ENCODE measurements at places on chromosomes 2 and 18.

- DNase-seq = no peak
These were observed 13.0 kb downstream of the STRADB start for GRCh38 chr2:201464547-201464946.

DNA sequence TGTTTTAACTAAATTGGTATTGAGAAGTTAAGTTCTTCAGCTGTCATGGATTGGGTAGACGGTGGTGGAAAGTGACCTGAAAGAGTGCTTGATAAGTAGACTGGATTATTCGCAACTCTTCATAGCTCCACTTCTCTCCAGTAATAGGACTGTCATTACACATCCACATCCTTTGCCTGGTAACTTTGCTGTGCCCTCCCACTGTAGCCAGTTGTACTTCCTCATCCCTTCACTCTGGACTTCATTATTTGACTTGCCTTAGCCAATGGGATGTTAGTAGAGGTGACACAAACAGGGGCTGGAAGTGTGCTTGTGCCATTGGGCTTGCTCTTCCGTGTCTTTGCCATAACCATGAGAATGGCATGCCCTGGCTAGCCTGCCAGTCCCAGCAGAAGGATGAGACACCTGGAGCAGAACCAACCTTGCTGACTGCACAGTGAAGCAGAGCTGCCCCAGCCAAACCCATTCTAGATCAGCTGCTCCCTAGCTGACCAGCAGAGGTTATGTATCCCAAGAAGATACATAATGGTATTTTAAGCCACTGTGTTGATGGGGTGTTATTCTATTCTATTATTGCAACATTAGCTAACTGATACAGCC, 16.9 kb downstream of the QPCT start:
- peak; percentile 96 for DNase-seq

DNA sequence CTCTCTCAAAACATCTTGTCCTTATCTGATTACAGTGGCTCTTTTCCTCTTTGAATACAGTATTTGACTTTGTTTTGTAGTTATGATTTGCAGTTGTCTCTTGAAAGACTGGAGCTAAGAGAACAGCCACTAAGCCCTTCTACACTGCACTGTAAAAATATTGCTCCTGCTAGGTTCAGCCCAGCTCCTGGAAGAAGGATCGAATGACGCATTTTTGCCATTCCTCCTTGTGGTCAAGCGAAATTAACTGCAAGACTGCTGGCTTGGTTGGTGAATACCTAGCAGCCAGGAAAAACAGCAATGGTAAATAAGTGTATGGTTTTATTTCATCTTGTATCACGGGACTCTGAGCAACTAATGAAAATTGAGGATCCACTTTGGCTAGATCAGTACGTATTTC, 407.8 kb upstream of the CDH2 start:
- DNase-seq = peak; percentile 33

- no peak for DNase-seq
These were observed 3.0 kb downstream of the PIKFYVE start for GRCh38 chr2:208269091-208269490.

DNA sequence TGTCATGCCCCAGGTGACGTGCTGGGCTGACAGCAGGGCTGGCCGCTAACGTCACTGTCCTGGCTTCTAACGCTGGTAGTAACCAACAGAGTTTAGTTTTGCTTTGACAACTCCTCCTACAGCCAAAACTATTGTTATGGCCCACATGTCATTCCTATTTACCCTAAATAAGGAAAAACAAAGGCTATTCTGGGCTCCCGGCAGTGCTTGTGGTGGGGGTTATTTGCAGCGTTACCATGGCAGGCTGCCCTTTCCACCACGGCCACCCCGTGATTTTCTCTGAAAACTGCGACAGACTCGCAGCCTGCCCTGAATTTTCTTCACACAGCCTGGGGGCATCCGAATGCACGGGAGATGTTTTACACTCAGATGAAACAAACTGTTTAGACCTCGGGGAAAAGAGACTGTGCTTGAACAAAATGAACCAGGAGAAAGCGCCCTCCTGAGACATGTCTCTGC, 115.2 kb downstream of the FAM210A start:
- DNase-seq = no peak

DNA sequence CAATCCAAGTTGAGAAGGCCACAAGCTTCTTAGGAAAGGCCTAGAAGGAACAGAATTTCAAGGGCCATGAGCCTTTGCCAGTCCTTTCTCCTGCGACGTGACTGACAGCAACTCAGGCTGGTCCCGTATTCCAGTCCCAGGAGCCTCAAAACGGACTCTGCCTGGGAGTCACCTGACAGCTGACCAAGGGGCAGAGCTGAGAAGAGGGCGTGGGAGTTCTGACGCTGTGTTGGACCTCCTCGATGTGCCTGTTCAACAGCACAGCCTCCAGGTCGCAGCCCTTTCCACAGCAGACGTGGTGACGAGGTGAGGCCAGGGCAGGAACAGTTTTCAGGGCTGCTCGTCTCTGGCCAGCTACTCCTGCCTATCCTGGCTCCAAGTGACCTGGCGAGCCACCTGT, 37.6 kb downstream of the CENPO start:
- DNase-seq = no peak

DNA sequence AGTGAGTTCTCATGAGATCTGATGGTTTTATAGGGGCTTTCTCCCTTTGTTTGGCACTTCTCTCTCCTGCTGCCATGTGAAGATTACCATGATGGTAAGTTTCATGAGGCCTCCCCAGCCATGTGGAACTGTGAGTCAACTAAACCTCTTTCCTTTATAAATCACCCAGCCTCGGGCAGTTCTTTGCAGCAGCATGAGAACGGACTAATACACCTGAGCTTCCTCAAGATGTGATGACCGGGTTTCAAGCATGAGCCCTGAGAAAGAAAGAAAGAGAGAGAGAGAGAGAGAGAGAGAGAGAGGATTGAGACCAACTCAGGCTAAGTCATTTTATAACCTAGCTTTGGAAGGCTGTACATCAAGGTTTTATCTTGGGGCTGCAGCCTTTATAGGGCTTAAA, 167.7 kb upstream of the SERPINE2 start:
- DNase-seq = peak; percentile 80

DNA sequence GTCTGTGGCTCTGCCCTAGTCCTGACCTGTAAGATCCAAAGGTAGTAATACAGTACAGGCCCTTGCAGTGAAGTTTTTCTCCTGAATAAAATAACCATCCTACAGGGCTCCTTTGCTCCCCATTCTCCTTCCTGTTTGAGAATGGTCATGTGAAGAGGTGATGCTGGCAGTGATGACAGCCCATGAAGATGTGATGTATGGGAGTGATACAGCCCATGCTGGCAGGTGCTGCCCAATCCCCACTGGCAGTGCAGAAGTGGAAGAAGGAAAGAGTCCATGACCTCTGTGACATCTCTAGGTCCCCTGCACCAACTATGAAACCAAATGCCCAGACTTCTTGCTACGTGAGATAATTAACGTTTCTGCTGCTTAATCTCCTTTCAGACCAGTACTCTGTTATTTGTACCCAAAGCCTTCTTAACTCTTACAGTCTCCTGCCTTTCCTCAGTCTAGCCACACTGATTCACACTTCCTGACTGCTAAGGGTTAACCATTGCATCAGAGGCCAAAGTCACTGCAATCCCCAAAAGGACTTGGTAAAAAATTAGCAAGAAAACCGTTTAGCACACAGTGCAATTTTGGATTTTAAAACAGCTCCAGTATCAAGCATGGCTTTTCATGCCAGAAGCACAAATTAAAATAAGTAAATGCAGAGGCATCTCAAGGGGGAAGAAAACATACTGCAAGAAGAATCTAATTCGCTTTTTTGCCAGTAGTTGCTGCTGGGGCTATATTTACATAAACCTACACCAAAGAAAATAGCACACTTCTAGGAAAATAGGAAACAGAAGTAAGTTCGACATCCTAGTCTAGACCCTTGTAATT, 98.0 kb downstream of the STK39 start:
- DNase-seq = no peak

DNA sequence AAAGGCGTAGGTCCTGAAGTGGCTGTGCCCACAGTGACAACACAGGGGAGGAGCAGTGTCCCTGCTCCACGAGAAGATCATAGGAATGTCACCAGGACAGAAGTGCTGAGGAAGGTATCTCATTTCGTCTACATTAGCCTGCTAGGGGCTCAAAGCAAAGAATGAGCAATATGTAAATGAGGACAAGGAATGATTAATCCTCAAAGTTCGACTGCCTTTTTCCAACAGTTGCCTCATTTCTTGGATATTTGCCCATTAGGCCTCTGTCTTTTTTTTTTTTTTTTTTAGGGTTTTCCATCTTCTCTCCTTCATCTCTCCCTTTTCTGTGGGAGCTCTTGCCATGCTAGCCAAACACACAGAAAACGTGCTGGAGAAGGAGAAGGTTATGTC, 105.2 kb upstream of the ARHGAP28 start:
- peak; percentile 71 for DNase-seq

- DNase-seq = no peak
These were observed 121.6 kb downstream of the FAM210A start for GRCh38 chr18:13604786-13605185.

DNA sequence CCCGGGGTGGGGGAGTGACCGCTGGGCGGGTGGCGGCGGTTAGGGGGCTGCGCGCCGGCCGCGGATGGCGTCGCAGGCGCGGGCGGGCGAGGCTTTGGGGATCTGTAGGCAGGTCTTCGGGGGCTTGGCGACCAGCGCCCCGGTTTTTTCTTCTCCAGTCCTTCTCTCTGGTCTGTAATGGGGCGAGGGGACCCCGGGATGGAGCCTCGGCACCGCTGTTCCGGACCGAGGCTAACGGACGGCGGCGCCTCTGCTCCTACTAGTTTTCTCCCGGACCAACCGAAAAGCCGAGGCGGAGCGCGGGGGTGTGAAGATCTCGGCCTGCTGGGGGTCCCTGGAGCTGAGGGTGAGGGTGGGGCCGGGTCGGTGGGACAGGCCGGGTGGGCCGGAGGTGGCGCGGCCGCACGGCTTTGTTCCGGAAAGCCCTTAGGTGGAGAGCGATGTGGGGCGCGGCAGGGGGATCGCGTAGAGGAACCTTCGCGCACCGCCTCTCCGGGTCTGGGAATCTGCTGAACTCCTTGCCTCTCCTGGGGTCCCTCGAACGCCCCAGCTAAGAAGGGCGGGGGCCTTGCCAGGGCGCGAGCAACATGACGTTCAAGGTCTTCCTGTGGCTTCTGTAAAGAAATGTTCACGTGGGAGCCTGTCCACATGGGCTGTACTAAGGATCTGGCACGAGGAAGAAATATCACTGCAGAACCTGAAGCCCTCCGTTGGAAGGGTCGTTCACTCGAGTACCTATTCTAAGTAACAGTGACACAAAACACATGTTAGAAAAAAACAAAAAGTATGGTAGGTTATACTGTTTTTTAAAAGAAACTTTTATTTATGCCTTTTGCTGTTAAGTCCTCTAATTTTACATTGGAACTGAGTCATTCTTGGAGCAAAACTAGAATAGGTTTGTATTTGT, 861 bp downstream of the SLC39A10 start:
- peak; percentile 60 for DNase-seq

- DNase-seq = no peak
These were observed 63.5 kb upstream of the FZD7 start for GRCh38 chr2:201969938-201970785.

DNA sequence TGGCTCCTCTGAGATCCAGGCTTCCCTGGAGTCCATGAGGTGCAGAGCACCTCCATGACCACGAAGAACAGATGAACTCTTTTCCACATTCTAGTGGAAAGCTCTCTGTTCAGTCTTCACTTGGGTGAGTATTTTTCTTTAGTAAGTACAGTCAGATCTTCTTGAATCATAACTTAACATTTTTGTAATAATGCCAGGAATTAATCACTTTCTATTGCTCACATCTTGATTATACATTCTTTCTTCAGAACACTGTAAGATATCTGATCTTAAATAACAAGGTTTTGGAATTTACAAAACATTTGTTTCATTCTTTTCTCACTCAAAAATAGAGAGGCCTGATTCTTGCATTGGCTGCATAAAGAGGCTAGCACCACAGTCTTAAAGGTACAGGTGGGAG, 45.4 kb upstream of the RND3 start:
- DNase-seq = peak; percentile 81

GRCh38 chr2:237631007-237631785, 3.8 kb downstream of the LRRFIP1 start:
- DNase-seq = no peak

DNA sequence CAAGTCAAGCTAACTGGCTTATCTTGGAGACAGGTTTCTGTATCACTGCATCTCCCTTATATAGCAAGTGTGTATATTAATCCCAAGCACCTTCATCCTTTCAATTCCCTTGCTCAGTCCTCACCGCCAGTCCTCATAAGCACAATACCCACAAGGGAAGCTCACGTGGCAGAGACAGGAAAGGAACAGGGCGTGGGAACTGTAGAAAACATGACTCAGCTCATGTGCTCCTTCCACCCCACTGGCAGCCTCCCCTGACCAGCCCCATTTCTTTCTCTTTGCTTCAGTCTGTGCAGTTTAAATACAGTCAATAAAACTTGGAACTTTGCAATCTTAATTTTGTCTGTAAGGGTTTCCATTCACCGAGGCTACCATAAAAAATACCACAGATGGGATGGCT, 36.5 kb upstream of the CDH19 start:
- peak; percentile 58 for DNase-seq

DNA sequence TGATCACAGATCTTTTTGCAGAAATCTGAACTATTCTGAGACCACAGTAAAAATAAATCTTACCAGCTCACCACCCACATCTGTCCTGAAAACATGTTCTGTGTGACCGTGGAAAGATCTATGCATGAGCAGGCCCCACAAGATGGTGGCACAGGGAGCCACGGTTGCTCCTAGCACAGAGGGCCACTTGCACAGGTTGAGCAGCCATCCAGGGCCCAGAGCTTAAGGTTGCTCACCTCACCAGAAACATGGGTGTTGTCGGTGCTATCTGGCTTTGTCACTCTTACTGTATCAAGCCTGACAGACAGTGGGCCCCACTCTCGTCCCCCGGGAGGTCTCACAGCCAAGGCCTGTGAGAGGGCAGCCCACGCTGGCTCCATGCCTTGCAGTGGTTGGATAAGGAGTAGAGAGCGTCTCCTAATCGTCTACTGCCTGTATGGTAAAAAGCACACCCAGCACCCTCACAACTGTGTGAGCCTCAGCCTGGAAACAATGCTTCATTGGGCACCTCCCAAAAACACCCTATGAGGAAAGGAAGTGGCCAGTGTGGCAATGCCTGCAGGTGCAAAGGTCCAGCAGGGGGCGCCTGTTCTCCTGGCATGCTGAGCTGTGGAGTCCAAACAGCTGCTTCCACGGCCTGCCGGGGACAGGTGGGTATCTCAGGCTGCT, 19.6 kb downstream of the TUBB6 start:
- peak; percentile 78 for DNase-seq

- no peak for DNase-seq
These were observed 27.2 kb upstream of the MFSD6 start for GRCh38 chr2:190380962-190381412.

DNA sequence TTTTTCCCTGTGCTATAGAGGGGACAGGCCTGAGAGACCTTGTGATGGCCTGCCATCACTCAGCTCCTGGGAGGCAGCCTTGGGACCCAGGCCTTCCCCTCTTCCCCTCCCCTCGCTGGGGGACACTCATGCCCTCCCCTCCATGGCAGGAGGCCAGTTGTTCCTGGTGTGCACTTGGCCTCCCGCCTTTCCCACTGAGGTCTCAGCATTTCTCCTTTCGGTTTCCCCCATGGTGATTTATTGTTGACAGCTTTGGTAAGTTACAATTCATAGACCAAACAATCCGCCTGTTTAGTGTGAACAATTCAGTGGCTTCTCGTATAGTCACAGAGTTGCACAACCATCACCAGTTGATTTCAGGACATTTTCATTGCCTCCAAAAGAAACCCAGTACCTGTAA, 10.2 kb upstream of the CNDP1 start:
- DNase-seq = no peak

- no peak for DNase-seq
These were observed 174.4 kb upstream of the MEX3C start for GRCh38 chr18:51371929-51372328.
